ENCODE measurements at places on chromosomes 2 and 18. TPM values are rescaled to one million over a fixed set of nuclear protein-coding genes. Genes with fewer than 3 reads are reported as not detected.

SP140 gene
- total RNA-seq = 112 TPM

TFPI gene
- not detected for total RNA-seq

TMEM169 gene
- 0.48 TPM for total RNA-seq

RAB31 gene
- 0.21 TPM for total RNA-seq

STAMBP gene
- total RNA-seq = 75.8 TPM

GALNT3 gene
- total RNA-seq = 2.6 TPM

MARCO gene
- not detected for total RNA-seq

CAPN14 gene
- total RNA-seq = 0.29 TPM

DNAJC5G gene
- not detected for total RNA-seq

HOXD4 gene
- total RNA-seq = not detected

Measured in activated CD8-positive, alpha-beta memory T cell treated with anti-CD3 and anti-CD28 coated beads for 36 hours (primary cell).